DMS79 treated with DMSO at 0.1 percent for 48 hours (cell line): ENCODE measurements at places on chromosomes 16 and 17.

- no peak for DNase-seq
Observed at GRCh38 chr17:39663688-39664580, 1.2 kb upstream of the TCAP start.

- no peak for DNase-seq
Observed at GRCh38 chr16:55120826-55121225, 190.2 kb downstream of the IRX5 start.

DNA sequence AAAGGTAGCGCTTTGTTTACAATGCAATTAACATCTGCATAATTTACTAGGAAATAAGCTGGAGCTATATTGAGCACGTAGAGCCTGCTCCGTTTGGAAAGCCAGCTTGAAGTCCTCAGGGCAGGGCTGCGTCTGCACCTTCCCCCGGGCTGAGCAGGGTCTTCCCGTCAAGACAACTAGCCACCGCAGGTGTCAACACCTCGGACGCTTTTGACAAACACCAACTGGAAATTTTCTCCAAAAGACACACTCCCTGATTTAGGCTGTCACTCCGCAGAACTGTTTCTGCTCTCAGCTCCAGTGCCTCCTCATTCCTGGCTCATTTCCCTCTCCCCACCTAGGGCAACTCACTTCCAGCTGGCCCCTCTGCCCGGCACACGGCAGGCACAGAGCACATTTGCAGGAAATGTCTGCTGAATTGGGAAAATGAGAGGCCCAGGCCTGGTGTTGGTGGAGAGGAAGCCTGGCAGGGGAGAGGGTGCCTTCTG is 170.3 kb downstream of the MAF start:
- DNase-seq: peak; percentile 0

GRCh38 chr17:31699281-31699680 is 159.8 kb downstream of the COPRS start:
- DNase-seq: no peak

GRCh38 chr17:53516636-53517035 is 306.1 kb upstream of the KIF2B start:
- no peak for DNase-seq

- no peak for DNase-seq
Observed at GRCh38 chr17:4955091-4955490, 4.2 kb downstream of the ENO3 start.

DNA sequence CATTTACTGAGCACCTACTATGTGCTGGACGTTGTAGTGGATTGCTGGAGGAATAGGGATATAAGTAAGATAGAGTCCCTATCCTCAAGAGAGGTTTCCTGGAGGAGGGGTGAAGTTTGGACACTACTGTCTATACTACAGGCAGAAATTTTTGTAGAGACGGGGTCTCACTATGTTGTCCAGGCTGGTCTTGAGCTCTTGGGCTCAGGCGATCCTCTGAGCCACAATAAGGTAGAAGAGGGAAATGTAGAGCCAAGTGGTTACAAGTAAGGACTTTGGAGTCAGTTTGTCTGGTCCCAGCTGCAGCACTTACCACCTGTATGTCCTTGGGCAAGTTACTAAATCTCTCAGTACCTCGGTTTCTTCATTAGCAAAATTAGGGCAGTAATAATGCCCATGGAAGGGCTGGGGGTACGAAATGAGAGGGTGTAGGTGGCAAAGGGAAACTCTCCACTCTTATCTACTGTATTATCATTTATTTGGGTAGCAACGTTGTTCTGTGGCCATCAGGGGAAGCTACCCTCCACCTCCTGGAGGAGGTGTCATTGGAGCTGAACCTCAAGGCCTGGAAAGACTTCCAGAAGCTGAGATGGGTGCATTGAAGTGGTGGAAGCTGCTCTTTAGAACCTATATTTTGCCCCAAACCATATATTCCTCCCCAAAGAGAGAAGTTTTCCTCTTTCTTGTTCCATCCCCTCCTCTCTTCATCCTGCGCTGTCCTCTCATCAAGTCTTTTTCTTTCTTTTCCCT is 34.9 kb upstream of the DHX8 start:
- DNase-seq: no peak

- DNase-seq: no peak
Observed at GRCh38 chr17:59456428-59456827, 109.0 kb upstream of the DHX40 start.

- DNase-seq: peak; percentile 65
Observed at GRCh38 chr16:2983706-2984136, 3.5 kb upstream of the PKMYT1 start.

- no peak for DNase-seq
Observed at GRCh38 chr17:64531955-64532371, 25.2 kb downstream of the CEP95 start.

DNA sequence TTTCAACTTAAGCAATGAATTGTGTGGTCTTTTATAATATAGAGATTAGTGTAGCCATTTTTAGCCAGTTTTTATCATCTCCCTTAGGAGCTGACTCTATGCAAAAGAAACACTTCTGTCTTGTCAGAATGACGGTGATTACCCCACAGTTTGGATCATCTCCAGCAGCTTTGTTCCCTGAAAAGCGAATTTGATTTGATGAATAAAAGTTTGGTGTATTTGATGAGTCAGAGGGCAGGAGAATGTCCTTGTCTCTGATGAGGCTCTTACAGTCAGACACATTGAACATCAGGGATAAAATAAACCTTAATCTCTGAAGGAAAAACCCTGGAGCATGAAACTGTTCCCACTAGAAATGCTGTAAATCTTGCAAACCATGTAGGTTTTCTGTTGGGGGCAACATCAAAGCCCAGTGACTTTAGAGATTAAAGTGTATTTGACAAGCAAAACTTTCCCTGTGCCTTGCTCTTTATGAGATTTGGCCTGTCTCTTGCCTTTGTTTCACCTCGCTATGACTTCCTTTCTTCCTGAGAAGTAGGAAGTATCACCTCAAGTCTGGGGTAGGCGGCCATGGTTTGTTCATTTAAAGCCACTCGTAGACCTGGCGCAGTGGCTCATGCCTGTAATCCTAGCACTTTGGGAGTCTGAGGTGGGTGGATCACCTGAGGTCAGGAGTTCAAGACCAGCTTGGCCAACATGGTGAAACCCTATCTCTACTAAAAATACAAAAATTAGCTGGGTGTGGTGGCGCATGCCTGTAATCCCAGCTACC is 209.3 kb downstream of the FTO start:
- DNase-seq: no peak

DNA sequence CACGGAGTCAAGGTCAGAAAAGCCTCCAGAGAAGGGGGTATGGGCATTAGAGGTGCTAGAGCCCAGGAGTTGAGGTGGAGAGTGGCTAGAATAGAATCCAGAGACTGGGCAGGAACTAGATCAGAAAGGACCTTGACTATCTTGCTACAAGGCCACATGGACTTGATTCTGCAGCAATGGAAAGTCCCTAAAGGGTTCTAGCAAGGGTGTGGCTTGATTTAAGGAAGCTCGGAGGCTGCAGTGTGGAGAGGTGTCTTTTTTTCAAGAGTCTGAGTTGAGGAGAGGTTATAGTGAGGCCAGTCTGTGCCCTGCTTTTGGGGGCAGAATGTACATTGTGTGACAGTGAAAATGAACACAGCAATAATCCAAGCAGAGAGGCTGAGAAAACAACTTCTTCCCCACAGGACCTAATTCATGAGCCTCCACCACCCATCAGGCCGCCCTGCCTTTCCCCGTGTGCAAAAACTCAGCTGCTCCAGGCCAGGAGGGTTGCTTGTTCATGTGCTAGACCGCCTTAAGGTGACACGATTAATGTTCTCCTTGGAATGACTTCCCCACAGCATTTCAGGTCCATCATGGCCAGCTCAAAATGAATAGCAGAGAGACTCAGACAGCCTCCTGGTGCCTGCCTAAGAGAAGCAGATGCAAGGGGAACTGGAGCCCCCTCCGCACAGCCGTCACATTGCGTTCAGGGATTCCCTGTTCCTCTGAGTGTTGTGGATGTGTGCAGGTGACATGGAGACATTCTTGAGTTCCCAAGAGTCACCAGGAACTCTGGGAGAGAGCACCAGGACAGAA is 8.7 kb upstream of the BEAN1 start:
- DNase-seq: no peak

- no peak for DNase-seq
Observed at GRCh38 chr17:75571885-75572215, 15.8 kb upstream of the MYO15B start.

- no peak for DNase-seq
Observed at GRCh38 chr16:85199069-85199725, 86.9 kb upstream of the CIBAR2 start.

DNA sequence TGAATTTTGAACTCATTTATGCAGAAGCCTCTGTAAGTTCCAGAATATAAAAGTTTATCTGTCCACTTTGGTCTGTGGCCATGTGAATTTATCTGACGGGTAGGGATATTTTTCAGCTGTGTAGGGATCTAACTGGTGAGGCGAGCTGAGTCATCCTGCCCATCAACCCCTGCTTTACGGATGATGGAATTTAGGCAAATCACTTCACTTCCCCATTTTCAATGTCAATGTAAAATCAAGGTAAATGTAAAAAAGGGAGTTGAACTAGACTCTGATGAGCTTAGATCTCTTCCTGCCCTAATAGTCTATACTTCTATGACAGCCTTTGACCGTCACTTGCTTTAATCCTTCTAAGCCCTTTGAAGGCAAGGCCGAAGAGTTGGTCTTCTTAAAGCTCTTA is 2.6 kb downstream of the SLC16A6 start:
- no peak for DNase-seq

DNA sequence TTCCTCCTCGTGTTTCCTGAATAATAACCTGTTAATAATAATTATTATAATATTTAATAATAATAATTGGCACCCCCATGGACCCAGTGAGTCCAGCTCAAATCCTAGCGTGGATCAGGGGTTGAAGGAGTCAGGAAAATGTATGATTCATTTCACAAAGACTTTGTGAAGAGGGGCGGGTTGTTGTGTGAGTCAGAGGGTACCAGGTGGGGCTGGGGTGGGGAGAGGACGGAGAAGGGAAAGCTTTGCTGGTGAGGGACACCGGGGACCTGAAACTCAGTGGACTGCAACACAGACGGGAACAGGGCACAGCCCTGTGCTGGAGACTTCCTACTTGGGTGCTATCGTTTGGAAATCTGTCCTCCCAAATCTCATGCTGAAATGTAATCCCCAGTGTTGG is 3.1 kb upstream of the ADORA2B start:
- no peak for DNase-seq

DNA sequence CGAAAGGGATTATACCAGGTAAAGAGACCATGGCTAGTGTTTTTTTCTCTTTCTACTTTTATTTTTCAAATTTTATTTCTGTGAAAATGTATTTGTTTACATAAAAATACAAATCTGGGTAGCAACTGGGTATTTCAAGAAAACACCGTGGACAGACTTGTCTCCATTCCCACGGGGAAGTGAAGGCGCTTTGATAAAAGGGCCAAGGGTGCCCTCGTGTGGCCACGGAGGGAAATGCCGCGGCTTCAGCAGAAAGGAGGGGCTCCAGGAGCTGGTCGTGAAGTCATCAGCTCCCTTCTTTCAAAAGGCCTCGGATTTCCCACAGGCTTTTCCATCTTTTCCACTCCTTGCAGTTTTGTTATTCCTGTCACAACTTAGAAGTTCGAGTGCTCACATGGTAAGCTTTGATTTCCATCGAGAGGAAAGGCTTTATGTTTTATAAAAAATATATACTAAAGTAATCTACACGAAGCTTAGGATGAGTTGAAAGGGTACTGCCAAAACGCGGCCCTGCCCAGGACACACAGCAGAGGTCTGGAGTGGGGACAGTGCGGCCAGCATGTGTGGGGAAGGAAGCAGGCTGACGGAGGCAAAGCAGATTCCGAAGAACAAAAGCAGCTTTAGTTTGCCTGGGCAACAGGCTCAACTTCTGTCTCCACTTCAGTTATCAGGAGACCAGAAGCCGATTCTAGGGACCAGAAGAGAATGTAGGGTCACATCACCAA is 15.3 kb upstream of the MNT start:
- peak; percentile 74 for DNase-seq

DNA sequence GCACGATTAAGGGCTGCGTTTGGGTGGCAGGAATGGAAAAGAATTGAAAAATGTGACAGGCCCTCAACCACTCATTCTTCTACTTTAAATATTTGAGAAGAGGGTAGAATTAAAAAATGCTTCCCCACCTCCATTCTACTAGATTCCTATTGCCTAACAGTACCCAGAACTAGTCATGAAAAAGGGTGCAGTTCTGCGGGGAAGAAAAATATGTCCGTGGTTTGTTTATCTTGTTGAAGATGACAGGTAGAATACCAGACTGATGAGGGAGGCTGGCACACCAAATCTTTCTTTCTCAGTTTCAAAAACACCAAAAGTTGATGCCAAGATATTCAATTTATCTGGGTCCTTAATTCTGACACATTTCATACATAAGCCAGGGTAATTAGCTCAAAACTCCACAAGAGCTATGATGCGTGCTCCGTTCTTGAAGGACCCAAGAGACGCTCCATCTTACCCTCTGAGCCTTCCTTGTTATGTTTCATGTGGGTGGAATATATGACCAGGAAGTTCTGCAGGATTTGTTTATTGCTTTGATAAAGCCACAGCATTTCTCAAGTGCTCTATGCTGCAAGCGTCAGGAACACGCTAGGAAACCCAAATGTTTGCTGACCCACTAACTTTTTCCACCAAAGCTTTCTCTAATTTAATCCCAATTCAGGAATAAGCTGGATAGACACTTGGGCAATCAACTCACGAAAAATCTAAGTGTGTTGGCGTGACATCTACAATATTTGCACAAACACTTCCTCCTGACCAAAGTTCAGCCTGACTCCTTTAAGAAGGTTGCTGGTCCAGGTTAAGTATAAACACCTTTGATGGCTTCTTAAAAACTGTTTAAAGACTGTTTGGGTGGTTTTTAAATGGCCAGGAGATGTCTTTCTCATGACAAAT is 20.6 kb upstream of the GAN start:
- DNase-seq: no peak

- no peak for DNase-seq
Observed at GRCh38 chr16:27381974-27382855, 19.8 kb upstream of the IL21R start.

- no peak for DNase-seq
Observed at GRCh38 chr16:88886420-88886844, 20.0 kb upstream of the PABPN1L start.

GRCh38 chr17:13702266-13702665 is 100.5 kb upstream of the HS3ST3A1 start:
- DNase-seq: no peak

GRCh38 chr16:19842426-19843157 is 42.1 kb downstream of the GPRC5B start:
- no peak for DNase-seq

- DNase-seq: no peak
Observed at GRCh38 chr17:60079401-60080243, 901 bp upstream of the HEATR6 start.

DNA sequence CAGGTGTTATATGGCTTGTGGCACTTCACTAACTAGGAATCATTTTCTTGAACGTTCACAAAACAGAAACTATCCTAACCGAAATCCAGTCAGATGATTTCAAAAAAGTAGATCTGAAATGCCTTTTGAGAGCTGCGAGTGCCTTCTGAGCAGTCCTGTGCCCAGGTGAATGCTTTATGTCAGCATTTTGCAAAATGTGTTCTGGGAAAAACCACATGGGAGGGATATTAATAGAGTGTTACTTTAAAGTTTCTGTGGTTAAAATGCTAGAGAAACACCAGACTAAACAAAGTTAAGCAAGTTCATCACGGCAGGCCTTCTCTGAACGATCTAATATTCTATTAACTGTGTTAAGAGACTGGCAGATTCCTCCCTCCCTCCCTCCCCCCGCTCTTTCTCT is 15.8 kb upstream of the RGS9 start:
- no peak for DNase-seq

GRCh38 chr16:8762254-8762653 is 35.2 kb downstream of the TMEM186 start:
- DNase-seq: no peak

- peak; percentile 2 for DNase-seq
Observed at GRCh38 chr17:27323538-27324215, 29.8 kb downstream of the WSB1 start.
